Mesenteric fat pad (tissue), 1 donor: ENCODE measurements at places on chromosomes 16 and 17. TPM values are rescaled to one million over a fixed set of nuclear protein-coding genes. Genes with fewer than 3 reads are reported as not detected.

DNA sequence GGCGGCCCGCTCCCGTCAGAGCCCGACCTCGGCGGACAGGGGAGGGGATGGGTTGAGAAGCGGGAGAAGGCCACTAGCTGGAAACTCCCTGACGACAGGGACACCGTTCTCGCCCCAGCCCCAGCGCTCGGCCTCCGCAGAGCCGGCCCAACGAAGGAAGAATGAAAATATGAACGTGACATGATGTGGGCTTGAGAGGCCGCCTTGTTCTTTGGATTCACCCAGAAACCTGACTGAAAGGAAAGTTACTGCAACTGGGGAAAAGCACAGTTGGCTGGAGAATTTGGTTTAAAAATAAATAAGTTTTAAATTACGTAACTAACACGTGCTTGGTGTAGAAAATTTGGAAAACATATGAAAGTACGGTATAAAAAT, 21.1 kb downstream of the NPTX1 start:
- DNase-seq: no peak

DNA sequence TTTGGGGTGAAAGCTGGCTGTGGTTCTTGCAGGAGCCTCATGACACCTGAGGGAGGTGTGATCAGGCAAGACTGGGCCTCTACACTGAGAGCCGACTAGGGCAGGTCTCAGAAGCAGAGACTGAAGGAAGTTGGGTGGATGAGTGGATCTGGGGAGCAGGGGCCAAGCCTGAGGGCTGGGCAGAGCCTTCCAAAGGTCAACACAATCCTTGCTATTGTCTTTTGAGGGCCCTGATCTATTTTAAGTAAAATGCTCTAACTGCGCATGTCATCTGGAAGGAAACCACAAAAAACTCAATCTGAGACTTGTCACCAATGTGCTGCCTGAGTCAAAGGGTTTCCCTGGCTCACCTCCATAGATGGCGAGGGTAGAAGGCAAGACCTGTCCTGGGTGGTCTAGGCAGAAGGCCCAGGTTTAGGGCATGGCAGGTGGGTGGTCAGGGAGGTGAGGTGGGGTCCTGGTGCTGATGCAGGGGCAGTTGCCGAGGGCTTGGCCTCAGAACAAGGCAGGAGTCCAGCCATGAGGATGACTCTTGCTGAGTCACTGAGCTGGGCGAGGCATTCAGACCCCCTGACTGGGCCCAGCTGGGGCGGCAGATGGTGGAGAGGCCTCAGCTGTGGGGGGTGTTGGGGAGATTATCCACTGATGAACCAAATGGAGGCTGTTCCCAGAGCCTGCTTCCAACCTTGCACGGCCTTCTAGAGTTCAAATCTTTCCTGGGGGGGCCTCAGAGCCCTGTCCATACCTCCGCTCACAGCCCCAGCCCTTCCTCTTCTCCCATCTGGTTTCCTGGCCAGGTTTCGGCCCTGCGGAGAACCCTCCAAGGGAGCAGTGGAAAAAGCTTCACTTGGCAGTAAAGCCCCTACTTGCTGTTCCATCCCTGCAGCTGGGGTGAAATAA, 5.1 kb downstream of the MVP start:
- no peak for DNase-seq

DNA sequence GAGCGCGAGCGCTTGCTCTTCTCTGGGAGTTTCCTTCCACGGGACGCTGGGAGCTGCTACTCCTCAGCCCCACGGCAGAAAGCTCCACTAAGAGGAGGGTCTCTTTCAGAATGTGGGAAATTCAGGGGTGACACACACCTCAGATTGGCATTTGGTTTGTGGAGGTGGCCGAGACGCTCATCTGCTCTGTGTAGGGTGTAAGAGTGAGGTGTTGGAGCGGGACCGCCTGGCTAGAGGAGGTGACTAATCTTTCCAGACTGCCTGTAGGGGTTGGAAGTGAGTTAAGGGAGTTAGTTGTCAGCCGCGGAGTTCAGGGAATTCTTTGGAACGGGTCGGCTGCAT, 735 bp downstream of the PSMD11 start:
- DNase-seq: no peak

GRCh38 chr17:72249441-72249840, 128.6 kb downstream of the SOX9 start:
- DNase-seq: no peak

DNA sequence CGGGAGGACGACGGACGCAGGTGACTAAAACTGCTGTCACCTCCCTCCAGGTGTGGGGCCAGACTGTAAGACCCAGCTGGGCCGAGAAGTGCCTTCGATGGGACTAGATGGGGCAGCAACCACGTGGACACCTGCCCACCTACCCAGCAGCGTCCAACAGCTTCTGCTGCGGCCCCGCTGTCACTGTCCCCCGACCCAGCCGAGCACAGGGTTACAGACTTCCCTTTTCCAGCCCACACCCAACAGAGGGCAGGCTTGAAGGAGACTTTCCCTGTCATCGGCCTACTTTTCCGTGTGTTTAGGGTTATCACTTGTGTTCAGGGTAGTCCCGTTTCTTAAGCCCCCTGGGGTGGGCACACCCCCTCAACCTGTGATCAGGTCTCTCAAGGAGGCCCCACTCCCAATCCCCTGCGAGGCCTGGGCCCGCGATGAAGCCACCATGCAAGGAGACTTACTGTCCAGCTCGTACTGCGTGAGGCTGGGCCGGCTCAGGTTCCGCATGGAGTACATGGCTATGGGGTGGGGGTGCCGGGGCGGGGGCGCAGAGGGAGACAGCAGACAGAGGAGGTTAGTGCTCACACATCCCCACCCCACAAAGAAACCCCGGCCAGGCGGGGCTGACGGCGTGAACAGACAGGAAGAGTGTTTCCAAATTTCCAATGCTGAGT, 68.8 kb upstream of the CDC42EP4 start:
- DNase-seq: no peak

- no peak for DNase-seq
Observed at GRCh38 chr16:83903751-83904150, 4.8 kb downstream of the MLYCD start.

GRCh38 chr16:56413381-56413780, 12.0 kb downstream of the AMFR start:
- DNase-seq: no peak

DNA sequence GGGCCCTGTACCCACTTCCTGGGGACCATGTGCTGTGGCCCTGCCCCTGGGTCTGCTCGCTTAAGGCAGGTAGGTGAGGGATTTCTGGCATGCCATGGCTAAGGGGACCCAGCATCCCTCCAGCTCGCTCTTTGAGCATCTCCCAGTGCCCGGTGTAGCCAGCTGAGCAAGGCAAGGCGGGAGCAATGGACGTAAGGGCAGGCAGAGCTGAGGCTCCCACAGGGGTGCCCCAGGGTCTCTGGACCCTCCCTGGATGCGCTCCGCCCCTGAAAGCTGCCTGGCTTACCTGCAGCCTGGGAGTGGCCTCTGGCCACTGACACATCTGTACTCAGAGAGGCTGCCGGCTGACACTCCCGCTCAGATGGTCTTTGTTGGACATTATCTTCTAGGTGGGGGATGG, 189.9 kb downstream of the IRF8 start:
- peak; percentile 71 for DNase-seq

DNA sequence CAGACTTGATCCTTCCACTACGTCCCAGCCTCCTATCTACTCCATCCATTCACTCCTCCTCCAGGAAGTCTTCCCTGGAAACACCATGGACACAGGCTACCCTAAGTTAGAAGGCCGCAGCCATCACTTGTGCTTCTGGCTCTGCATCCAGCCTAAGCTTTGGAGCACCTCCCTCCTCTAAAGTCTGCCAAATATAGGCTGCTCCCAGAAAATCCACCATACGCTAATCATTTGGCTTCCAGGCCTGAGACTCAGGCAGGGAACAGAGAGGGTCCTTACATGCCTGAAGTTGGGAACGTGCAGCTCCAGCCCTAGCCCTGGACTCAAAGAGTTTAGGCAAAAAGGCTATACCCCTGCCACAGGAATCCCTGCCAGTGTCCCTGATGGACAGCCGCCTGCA, 6.7 kb downstream of the PCGF2 start:
- no peak for DNase-seq

DNA sequence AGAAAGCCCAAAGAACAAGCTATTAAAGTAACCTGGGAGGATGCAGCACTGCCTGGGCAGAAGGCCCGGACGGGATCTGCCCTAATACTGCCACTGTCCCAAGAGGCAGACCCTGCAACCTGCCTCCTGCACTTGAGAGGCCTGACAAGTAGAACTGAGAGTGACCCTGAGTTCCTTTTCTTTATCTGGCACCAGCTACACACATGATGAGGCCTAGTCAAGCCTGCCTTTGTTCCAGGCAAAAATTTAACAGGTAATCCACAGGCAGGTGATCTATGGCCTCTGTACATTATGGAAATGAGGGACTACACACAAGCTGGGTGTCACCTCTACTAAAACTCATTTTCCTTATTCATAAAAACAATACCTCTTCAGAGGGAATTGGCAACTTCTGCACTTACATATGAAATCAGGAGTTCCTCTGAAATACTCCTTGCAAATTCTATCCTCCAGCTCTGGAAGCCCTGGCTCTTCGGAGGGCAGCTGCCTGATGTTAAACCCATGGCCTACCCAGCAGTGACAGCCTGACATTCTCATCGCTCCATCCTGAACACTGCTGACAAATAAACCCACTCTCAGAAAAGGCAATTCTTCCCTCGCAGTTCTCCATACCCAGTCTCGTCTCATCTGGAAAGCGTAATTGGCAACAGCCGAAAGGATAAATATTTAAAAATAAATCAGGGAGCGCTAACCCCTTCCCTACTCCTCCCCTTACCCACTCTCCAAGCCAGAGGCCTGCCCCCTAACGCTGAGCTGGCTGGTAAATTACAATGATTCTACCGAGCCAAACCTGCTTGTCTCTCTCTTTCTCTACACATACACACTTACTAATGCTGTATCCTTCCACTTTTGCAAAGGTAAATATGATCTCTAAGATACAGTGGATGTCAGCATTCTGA, 2.5 kb upstream of the ZFHX3 start:
- no peak for DNase-seq

DNA sequence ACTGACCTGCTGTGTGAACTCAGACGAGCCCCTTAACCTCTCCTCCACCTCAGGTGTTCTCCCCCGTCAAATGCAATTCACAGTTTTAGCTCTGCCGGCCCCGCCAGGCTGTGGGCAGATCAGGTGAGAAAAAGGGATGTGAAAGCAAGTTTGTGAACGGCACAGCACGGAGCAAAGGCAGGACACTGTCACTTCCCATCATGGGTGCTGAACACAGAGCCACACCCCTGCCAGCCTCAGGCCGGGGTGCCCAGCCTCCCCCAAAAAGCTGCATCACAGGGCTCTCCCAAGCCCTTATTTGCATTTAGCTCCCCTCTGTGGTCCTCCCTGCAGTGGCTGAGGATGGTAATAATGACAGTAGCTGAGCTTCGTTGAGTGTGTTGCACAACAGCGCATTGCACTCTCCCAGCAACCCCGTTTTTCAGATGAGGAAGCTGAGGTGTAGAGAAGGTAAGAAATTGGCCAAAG, 88.8 kb upstream of the TNRC6C start:
- no peak for DNase-seq

GRCh38 chr16:8785408-8785807, 12.0 kb downstream of the TMEM186 start:
- no peak for DNase-seq

DNA sequence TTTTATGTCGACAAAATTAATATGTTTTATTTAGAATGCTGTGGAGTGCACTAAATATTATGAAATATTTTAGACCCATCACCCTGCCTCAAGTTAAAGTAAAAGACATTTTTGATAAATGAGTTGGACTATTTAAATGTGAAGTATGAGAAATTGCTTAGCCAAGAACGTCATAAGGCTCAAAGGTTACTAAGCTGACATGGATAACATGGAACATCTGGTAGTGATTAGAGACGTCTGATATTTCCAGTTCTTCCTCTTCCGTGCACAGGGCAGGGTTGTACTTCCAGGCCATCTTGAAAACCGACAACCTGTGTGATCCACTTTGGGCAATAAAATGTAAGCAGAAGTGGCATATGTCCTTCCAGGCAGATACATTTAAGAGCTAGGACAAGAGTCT, 7.2 kb upstream of the CCL8 start:
- DNase-seq: no peak

GRCh38 chr17:72719578-72720493, 372.7 kb downstream of the SLC39A11 start:
- no peak for DNase-seq

DNA sequence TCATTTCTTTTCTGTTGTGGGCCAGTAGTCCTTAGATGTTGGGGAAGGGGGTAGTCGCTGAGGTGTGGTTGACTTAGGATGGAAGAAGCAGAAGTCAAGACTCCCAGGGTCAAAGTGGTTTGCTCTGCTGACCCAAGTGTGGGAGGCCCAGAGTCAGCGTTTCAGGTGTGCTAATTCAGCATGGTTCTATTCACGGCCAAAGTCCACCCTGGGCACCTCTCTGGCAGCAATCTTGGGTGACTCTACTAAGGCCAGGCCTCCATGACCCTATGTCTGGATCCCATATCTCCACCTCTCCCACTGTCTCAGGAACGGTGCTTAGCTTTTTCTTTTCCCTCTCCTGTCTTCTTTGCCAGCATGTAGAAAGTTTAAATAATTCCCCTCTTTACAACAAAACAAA, 32.9 kb downstream of the MAPT start:
- no peak for DNase-seq

DNA sequence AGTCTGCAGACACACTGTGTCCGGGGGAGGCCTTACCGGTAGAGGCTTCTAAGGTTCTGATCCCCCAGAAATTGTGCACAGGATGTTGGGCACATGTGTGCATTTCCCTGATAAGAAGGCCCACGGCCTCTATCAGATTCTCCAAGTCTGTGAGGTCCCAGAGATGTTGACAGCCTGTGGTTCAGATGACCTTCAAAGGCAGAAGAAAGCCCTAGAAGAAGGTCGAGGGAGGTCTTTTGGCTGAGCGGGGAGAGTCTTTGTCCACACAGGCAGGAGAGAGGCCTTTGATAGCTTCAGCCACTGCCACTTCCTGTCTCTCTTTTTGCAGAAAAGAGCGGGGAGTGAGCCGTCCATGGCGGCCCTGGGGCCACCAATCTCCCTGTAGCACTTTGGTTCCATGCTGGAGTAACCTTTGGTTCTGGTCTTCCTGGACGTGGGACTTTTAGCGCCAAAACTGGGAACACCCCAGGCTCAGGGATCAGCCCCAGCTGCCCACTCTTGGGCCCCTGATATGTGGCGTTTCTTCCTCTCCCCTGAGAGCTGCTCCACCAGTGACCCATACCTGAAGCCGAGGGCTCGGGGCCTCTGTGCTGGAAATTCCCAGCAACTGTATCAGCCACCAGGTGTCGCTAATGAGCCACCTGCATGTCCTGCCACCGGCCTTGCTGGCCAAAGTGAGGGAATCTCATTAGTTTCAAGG, 28.1 kb upstream of the LGALS9 start:
- no peak for DNase-seq

Gene MCRIP1
- total RNA-seq: 63.2 TPM

Gene DLX3
- 0.48 TPM for total RNA-seq

Gene RNF222
- total RNA-seq: not detected

Gene B9D1
- total RNA-seq: 7.5 TPM

Gene AATK
- total RNA-seq: 7.9 TPM

Gene SLC4A1
- total RNA-seq: 0.35 TPM

Gene OR1A1
- total RNA-seq: not detected

Gene PABPN1L
- total RNA-seq: not detected

Gene MYH1
- total RNA-seq: 0.06 TPM

Gene BEAN1
- total RNA-seq: 0.51 TPM

Gene AP2B1
- 116 TPM for total RNA-seq

Gene SMIM5
- 0.42 TPM for total RNA-seq

Gene NT5M
- 2.1 TPM for total RNA-seq

Gene ST6GALNAC2
- 5.5 TPM for total RNA-seq

Gene CLEC18A
- 0.61 TPM for total RNA-seq
